ENCODE measurements at places on chromosomes 16 and 17.
A peak's percentile ranks its signal among the peaks of the same experiment; 100 is the strongest.

DNA sequence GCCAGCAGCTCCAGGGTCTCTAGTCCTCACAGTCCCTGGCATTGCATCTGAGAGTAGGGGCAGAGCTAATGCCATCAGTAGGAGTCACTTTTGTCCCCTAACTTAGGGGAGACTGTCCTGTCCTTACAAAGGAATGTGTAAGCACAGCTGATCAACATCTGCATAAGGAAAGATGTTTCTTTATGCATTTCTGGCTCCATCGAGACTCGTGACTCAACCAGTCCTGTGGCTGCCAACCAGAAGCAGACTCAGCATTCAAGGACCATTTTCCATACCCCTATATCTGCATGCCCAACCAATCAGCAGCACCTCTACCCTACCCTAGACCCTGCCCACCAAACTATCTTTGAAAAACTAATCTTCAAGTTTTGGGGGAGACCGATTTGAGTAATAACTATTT, 8.2 kb upstream of the MPP2 start:
- no peak for ATAC-seq

DNA sequence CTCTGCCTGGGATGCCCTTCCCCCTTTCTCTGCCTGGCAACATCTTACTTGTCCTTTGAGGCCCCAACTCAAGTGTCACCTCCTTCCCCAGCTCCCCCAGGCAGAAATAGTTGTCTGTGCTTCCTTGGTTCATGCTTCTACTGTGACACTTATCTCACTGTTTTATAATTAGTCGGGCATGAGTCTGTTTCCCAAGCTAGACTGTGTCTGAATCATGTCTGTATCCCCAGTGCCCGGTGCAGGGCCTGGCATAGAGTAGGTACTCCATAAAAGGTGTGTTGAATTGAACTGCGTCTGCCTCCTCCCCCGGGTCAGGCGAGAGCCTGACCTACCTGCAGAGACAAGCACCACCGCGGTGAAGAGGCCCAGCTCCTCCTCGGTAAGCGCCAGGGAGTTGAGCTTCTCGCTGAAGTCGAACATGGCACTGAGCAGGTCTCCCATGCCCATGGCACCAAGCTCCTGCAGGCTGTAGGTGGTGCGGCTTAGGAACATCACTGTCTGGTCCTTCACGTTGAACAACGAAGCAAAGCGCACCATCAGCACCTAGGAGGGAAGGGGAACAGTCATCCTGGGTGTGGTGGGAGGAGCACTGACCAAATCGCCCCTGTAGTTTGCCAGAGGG, 6.7 kb downstream of the NR1D1 start:
- ATAC-seq = no peak

GRCh38 chr17:4304417-4305027, 40.7 kb upstream of the ANKFY1 start:
- ATAC-seq = peak; percentile 87

- no peak for ATAC-seq
These were observed 31.6 kb downstream of the TNFRSF13B start for GRCh38 chr17:16940116-16940881.

DNA sequence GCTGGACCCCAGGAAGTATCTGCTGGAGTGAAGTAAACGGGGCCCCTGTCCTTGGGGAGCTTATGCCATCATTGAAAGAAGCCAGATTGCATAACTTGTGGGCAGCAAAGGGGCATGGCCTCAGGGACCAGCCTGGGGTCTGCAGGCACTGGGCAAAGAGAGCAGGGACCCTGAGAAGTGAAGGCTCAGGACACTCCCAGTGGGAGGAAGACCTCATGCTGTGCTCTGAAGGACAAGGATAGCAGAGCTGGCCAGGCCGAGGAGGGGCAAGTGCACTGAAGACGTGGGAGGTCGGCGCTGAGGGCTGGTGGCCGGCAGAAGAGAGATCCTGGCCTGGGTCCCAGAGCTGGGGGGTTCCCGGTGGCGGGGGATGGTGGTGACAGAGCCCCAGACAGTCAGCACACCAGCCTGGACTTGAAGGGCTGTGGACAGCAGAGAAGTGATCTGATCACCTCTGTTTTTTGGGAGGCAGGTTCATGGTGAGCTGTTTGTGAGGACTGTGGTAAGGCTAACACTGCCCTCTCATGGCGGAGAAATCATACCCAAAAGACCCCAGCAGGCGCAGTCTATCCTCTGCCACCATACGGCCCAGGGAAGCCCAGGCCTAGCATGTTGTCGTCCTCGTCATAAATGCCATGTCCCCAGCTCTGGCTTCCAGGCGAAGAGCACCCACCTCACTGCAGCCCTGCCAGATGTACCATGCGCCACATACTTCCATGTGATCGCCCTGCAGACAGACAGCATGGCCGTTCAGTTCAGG, 7.1 kb upstream of the CNP start:
- peak; percentile 37 for ATAC-seq

DNA sequence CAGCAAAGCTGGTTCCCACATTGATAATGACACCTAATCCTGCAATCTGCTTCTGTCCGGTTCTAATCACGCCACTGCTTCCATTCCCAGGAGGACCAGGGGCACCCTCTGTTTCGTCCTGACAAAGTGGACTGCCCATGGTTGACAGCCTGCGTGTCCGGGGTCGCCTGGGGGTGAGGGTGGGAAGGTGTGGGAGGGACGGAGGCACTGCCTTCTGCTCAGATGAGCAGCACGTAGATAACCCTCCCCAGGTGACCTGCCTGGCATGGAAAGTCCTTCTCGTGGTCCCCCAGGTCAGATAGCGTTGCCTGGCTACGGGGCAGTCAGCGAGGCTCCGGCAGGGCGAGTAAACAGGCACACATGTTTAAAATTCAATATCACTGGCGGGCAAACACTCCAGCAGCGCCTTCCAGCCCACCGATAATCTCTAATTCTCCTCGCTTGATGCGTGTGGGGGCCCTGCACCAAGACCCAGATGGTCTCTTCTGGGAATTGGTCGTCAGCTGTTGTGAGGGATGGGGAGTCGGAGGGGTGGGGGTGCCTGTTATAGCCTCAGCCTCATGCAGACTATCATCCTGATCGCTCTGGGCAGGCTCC, 132.2 kb downstream of the RAP1GAP2 start:
- no peak for ATAC-seq
